ENCODE measurements at places on chromosomes 11 and 22.

- DNase-seq: no peak
Measured at GRCh38 chr11:112889446-112889845, 71.8 kb upstream of the NCAM1 start.

DNA sequence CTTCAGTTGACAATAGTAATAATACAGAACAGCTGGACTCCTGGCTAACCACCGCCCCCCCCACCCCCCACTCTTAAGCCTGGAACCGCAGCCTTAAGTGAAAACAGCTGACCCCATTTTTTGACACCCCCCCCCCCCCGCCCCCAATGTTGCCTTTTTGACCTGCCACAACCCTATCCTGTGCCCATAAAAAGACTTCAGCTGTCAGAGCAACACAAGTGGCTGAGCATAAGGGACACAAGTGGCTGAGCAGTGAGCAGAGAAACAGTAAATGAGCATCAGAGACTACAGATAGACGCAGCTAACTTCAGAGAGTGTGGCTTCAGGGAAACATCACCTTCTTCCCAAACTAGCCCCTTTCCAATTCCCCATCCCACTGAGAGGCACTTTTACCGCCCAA, 1493.8 kb downstream of the LRRC4C start:
- DNase-seq: no peak

DNA sequence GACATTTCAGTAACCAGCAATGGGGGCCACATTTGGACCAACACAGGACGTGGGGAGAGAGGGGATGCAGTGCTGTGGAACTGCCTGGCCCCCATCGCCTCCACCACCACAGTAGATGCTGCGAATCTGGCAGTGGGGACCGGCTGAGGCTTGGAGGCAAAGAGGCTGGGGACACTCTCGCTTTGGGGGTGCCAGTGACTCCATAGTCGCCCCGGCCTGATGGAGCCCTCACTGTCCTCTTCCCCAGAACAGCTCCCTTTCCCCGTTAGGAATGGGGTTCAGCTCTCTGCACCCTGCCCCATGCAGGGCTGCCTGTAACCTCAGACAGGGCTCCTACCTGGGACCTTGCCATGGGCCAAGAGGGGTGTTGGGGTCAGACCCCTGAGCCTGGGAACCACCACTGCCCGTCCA, 1.8 kb upstream of the MUC2 start:
- no peak for DNase-seq

DNA sequence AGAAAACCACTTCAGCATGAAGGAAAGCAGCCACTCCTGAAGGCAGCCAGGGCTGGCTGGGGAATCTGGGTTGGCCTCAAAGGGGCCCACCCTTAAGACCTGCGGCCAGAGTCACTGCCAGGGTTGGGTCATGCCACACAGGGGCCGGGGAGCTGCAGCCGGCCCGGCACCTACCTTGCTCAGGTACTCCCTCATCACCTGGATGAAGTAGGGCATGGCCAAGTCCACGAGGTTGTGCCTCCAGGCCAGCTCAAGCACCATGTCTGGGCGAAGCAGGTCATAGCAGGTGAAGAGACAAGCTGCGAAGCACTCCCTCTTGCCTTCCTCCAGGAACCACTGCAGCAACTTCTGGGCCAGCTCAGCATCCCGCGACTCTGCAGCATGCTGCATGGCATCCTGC, 4.7 kb upstream of the SLC25A1 start:
- DNase-seq: no peak

GRCh38 chr22:39898997-39899396, 1.9 kb upstream of the GRAP2 start:
- DNase-seq: no peak

- DNase-seq: no peak
Measured at GRCh38 chr11:96055706-96056387, 131.9 kb upstream of the MTMR2 start.

DNA sequence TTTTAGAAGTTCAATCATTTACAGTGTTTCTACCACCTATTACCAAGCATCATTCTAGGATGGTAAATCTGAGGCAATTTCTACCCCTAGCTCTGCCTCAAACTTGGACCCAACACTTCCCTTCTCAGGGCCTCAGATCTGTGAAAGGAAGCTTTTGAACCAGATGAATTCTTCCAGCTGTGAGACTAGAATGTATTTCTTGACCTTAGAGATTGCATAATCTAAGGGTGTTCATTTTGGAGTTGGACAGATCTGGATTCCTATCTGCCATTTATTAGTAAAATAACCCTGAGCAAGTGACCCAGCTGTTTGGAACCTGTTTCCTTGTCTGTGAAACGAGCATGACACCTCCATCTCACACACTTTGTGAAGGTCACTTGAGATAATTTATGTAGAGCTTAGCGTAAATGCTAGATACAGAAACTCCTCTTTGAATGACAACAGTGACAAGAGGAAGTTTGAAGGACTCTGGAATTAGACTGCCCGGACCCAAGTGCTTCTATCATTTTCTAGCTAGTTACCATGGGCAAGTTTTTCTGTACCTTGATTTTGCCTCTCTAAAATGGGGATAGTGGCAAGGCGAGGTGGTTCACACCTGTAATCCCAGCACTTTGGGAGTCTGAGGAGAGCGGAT, 3.8 kb upstream of the INTS5 start:
- DNase-seq: no peak

DNA sequence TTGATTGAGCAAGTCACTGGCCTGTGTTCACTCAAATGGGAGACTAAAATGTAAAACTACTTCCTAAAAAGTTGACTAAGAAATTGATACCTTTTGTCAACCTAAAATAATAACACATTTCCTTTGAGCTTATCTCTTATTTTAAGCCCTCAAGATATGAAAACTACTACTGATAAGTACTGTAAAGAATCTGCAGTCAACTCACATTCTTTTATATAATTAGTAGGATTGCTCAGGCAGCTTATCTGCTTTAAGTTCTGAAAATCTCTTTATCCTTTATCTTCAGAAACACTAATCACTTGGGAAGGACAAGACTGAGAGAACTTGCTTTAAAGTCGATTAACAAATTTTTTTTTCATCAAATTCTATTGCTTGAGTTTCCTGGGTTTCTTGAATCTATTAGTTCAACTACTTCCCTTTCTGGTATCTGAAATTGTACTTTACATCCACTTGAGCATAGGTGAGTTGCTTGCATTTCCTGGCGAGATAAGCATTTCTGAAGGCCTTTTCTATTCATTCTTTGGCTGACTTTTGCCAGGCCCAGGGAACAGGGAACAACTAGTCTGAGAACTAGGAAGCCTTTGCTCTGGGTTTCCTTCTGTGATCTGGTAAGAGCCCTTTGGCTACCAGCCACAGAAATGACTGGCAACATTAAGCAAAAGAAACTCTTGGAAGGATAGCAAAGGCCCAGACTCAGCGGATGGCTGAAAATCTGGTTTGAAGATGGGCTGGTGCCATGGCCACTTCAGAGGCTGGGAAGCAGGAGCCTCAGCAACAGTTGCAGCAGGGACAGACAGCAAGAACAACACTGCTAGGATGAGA, 19.3 kb upstream of the CSRP3 start:
- DNase-seq: no peak

GRCh38 chr22:43543522-43544288, 131.9 kb downstream of the MPPED1 start:
- no peak for DNase-seq

DNA sequence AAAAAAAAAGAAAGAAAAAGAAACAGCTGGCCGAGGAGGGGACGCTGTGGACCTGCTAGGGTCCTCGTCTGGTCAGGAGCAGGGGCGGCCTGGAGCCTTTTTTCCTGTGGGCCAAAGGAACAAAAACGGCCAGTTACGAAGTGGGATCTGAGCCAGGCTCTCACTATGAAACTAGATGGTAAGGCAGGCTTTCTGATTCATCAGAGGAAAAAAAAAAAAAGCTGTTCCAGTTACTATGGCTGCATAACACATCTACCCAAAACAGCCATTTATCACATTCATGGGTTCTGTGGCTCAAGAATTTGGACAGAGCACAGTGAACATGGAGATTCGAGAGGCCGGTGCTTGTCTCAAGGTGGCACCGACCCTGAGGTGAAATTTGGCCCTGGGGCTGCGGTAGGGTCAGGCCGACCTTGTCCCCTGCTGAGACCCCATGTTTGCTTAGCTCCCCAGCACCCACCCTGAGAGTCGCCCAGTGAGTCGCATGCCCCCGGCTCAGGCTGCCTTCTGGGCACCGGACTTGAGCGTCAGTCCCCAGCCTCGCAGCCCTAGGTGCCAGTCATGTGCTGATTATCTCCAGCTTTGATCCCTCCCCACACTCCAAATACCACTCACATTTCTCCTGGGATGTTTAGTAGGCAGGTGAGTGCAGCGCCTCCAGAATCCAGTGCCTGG, 34.2 kb downstream of the MRGPRD start:
- DNase-seq: no peak

- no peak for DNase-seq
Measured at GRCh38 chr11:130077671-130078070, 8.0 kb downstream of the APLP2 start.

GRCh38 chr11:128809128-128809527, 58.0 kb downstream of the KCNJ1 start:
- no peak for DNase-seq

Data from effector CD4-positive, alpha-beta T cell (primary cell).